ENCODE measurements at places on chromosomes 2 and 18.
A peak's percentile ranks its signal among the peaks of the same experiment; 100 is the strongest.

DNA sequence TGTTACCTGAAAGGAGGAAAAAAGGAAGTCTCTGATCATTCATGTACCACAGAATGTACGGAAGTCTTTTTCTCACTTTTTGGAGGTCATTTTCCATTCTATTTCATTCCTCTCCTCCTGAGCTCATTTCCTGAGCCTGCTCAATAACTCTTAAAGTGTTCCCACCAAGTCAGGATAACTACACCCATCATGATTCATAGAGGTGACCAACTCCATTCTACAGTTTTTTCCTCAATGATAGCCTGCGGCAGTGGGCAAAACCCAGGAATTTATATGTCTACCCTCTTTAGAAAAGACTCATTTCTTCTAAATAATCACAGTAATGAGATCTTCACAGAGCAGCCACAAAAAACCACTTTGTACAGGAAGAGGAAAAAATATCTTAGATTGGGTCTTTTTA lies 372.5 kb downstream of the RBM43 start:
- no peak for DNase-seq

DNA sequence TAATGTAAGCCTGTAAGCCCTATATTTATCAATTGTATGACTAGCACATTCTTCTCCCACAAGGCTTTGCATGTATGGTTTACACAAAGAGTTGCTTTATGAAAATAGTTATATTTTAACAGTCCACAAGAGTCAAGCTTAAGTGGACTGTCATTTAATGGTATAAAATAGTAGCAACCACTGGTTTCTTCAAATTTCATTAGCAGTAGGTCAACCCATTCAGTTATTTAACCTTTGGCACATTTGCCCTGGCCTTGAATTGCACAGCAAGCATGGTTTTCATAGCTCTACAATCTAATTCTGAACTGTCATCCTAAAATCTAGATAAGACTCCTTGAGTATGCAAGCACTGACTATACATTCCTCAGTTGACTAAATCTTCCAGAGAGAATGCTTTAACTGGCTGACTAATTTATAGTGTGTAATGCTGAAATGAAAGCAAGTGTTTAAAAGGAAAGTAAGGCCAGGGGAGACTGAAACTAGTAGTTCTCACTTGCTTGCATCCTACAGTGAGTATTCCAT lies 1.8 kb downstream of the DPP4 start:
- DNase-seq, result no peak

- no peak for DNase-seq
Measured at GRCh38 chr2:112600634-112601033, 16.2 kb downstream of the CHCHD5 start.

DNA sequence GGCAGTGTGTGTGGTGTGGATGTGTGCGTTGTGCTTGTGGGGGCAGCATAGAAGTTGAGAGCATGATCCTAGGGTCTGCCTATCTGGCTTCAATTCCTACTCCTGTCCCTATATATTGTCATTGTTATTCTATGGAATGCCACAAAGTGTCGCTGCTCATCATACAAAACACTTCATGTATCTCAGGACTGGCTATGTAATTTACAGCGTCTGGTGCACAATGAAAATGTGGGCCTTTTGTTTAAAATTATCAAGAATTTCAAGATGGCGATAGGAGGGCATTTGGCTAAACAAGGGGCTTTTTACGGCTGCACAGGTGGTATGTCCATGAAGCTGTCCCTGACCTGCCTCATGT lies 3.4 kb downstream of the SERPINB2 start:
- no peak for DNase-seq

- DNase-seq, result no peak
Measured at GRCh38 chr18:34594266-34594665, 115.8 kb upstream of the DTNA start.

DNA sequence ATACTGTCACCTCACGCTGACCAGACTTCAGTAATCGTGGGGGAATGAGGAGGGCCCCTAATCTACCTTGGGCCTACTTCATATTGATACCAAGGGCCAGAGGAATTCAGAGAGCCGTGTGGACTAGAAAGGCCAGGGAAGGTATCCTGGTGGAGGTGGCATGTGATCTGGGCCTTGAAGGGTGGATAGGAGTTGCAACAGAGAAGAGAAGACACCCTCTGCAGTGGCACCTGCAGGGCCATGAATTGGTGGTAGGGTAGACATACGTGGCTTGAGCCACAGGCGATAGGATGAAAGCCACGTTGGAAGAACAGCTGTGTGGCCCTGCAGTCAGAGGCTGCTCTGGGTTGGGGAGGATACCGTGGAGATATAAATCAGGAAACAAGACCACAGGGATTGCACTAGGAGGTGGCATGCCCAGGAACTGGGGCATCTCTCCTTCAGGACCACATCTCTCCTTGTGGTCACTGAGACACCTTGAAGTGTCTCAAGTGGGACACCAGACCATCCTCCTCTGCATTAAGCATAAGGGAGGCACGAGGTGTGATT lies 141.4 kb downstream of the CYP26B1 start:
- DNase-seq, result no peak

DNA sequence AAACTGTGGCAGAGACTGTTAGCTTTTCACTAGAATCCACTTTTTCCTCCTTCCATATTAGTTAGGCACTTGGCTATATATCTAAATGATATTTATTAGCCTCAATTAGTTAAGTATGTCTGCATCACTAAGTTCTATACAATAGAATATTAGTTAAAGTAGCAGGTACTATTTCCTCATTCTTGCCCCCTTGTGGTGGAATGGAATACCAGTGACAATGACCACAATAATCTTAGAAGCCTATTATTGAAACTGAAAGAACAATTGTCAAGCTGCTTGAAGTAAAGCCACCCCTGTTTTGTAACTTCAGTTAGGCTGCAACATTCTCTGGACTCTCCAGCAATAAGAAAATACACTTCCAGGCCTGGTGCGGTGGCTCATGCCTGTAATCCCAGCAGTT lies 476.3 kb upstream of the VWC2L start:
- DNase-seq, result no peak

DNA sequence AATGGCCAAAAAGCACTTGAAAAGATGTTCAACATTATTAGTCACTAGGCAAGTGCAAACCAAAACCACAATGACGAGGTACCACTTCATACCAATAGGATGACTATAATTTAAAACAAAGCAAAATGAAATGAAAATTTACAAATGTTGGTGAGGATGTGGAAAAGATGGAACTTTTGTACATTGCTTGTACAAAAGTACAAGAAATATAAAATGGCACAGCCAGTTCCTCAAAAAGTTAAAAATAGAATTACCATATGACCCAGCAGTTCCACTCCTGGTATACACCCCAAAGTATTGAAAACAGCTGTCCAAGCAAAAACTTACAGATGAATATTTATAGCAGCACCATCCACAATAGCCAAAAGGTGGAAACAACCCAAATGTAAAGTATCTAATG lies 107.8 kb upstream of the XPO1 start:
- DNase-seq, result no peak

- no peak for DNase-seq
Measured at GRCh38 chr2:108316461-108317258, 28.0 kb downstream of the SULT1C2 start.

DNA sequence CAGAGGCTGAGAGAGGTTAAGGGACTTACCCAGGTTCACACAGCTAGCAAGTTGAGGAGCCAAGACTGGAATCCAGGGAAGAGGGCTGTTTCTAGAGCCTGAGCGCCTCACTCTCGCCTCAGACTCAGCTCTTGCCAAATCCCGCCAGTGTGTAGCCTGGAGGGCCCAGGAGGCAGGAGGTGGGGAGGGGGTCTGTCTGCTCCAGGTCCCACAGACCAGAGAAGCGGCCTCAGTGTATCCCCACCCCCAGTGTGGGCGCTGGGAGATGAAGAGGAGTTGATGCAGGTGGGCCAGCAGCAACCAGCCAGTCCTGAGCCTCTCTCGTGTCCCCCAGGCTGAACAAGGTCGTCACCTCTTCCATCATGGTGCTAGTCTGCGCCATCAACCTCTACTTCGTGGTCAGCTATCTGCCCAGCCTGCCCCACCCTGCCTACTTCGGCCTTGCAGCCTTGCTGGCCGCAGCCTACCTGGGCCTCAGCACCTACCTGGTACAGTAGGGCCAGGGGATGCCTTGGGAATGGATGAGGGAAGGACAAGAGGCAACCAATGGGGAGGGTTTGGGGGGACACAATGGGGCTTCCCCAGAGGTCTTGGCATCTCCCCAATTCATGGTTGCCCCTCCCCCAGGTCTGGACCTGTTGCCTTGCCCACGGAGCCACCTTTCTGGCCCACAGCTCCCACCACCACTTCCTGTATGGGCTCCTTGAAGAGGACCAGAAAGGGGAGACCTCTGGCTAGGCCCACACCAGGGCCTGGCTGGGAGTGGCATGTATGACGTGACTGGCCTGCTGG lies 5.2 kb upstream of the CTDSP1 start:
- DNase-seq, result no peak

DNA sequence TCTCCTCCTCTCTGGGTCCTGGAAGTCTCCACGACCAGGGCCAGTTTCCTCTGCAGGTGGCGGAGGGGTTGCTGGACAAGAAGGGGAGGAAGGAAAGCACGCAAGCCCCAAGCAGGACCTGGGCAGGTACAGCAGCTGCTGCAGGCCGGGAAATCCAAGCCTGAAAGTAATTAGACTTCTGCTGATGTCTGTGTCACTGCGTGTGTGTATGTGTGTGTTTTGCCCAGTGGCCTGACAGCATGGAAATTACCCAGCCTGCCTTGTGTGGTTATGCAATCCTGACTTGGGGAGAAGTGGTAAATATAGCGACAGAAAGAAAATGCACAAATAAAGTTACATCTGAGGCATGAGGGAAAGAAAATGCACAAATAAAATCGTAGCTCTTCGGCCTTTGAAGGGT lies 121.8 kb upstream of the ZBTB14 start:
- no peak for DNase-seq

- no peak for DNase-seq
Measured at GRCh38 chr2:17543848-17544247, 3.4 kb downstream of the VSNL1 start.

DNA sequence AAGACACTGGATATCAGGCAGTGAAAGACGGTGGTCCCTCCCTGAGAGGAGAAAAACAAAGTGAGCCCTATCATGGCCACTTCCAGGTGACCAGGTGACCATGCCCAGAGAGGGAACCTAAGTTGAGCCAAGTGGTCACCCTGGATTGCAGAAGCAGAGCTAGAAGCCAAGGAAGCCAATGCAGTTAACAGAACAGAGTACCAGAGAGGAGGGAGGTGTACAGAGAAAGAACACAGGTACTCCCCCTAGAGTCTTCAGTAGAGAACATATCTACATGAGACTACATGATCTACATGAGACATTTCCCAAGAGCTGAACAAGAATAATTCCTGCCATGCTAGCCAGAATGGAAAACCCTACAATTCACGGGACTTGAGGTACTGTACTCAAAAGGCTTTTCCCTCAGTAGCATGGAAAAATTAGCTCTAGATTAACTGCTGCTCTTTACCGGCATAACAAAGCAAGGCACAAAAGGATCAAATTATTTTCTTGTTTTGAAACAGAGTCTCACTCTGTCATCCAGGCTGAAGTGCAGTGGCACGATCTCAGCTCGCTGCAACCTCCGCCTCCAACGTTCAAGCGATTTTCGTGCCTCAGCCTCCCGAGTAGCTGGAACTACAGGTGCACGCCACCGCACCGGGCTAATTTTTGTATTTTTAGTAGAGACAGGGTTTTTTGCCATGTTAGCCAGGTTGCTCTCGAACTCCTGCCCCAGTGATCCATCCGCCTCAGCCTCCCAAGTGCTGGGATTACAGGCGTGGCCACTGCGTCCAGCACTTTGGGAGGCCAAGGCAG lies 23.5 kb downstream of the ROCK2 start:
- no peak for DNase-seq

DNA sequence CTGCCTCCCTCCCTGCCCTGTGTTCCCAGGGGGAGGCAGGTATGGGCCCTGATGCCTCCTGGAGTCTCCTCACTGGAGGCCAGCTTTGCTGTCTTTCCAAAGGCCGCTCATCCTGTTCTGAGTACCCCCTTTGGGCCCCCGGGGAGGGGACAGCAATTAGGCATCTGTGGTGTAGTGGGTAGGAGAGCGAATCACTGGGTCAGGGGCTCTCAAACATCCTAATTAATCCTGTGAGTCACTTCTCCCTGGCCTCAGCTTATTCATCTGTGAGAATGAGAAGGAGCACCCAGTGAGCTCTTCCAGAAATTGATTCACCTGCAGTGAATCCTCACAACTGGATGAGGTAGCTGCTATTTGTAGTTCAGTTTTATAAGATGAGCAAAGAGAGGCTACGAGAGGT lies 16.4 kb downstream of the TET3 start:
- DNase-seq, result no peak

GRCh38 chr2:236351966-236352525 lies 87.8 kb upstream of the ASB18 start:
- DNase-seq, result no peak

DNA sequence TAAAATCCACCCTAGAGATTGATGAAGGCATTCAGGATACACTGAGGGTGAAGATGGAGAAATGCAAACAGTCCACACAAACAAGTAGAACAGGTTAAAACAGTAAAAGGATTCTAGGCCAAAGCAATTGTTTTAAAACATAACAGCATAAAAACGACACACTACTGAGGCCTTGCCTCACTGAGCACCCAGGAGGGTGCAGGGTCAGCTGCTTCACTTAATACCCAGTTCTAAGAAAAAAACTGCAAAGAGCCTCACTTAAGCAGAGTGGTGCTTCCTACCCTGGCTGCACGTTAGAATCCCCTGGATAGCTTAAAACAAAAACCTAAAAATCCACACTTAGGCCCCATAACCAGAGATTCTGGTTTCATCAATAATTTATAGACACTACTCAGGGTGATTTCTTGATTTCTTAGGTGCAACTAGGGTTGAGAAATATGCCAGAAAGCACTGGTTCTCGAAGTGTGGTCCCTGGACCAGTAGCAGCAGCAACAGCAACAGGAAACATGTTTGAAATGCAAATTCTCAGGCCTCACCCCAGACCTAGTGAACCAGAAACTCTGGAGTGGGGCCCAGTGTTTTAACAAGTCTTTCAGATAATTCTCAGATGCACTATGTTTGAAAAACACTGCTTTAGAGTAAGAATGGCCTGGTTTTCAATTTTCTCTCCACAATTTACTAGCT lies 279.1 kb downstream of the ZEB2 start:
- DNase-seq, result no peak

DNA sequence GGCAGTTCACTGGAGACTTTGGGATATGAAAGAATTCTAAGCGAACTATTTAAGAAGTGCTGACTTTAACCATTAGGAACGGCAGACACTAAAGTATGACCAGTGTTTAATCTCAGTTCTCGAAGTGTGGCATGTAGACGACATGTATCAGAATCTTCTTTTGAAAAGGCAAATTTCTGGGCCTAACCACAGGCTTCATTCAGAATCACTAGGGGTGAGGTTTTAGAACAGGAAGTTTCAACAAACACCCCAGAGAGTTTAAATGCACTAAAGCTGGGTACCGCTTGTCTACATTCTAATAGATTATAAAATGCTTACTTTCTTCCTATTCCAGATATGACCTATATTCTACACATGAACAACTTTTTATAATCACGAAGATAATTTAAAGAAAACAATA lies 180.3 kb downstream of the ANKRD44 start:
- no peak for DNase-seq

GRCh38 chr18:21629089-21629832 lies 17.1 kb downstream of the SNRPD1 start:
- no peak for DNase-seq

- DNase-seq, result no peak
Measured at GRCh38 chr2:158495175-158495574, 38.4 kb downstream of the PKP4 start.

- peak; percentile 39 for DNase-seq
Measured at GRCh38 chr2:240818293-240819125, 1.5 kb downstream of the KIF1A start.

- DNase-seq, result no peak
Measured at GRCh38 chr2:17719562-17720371, 33.8 kb downstream of the SMC6 start.
